ENCODE measurements at places on chromosomes 5 and 9.
A peak's percentile ranks its signal among the peaks of the same experiment; 100 is the strongest.

GRCh38 chr9:91682806-91683205 lies 259.2 kb upstream of the NFIL3 start:
- no peak for DNase-seq

- DNase-seq, result no peak
Observed at GRCh38 chr5:122493091-122494021, 181.3 kb downstream of the SNCAIP start.

DNA sequence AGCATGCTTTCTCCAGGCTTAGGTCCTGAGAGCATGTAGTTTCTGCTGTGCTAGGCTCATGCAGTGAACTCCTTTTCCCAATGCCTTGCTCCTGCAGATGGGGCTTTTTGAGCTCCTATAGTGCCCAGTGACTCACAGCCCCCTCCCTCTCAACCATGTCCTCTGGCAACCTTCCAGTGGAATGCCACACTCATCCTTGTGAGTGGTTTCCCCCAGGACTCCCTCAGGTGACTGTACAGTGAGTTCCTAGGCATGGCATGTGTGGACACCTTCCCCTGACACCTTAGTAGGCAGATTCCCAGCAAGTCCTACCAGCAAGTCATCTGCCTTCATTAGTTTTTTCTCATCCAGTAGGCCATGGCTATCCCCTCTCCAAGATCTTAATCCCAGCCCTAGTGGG lies 72.4 kb upstream of the CXCL14 start:
- no peak for DNase-seq

GRCh38 chr5:132479111-132479951 lies 11.2 kb downstream of the IRF1 start:
- no peak for DNase-seq

DNA sequence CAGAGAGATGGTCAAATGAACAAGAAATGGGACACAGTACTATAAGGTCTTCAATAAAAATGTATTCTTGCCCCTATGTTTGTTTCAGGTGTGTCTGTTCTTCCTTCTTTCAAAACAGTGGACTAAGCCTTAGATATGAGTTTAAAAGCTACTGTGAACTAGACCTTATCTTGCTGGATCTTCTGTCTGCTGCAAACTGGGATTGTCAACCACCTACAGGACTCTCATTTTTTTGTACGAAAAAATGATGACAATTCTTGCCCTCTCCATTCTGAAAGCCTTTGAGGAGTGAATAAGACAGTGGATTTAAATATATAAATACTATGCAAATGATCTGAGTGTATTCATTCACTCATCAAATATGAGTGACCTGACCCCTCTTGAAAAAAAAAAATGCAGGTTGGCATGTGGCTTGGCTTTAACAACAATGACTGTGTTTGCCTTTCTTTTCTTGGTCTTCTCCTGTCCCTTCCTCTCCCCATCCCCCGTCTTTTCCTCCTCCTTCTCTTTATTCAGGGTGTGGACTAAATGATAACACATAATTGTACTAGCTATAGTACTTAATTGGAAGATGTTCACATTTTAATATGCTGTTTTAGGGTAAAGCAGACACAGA lies 235.5 kb upstream of the TRIM32 start:
- DNase-seq, result no peak

- DNase-seq, result peak; percentile 87
Observed at GRCh38 chr9:134641173-134641989, at the start of gene COL5A1. COL5A1 (plus strand) TSS chr9:134641803; CDS start chr9:134642188, 385 bp downstream.

DNA sequence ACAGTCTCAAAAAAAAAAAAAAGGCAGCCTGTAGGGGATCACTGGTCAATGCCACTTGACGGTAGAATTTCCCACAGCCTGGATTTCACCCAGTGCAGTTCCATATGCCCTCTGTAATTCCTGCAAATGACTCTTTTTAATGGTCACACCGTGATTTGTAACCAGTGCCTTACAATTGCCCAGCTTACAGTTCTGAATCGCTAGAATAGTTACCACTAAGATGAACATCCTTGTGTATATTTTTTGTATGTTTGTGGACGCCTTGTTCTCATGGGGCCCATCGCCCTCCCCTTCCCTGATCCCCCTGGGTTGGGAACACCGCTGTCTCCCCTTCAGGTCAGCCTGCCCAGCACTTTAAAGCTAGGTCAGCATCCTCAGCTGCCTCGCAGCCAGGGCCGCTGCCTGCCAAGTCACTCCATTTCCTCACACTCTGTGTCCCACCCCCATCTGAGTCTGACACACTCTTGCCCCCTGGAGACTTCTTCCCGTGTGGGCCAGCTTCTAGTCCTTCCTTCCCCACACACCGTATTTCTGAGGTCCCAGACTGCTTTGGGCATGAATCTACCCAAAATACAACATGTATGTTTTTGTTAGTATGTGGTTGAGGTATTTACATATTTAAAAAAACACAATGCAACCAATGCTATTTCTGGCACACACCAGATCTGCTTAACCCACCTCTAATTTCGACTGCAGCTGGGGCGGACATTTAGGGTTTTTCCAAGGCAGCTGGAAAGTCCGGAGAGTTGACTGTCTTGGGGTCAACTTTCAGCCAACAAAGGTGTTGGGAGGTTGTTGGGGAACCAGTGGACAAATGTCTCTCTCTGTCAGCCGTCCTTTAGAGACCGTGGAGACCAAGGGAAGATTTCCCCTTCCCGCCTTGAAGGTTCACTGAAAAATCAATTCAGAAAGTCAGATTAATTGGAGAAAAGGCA lies 120.5 kb upstream of the NEK6 start:
- DNase-seq, result no peak

GRCh38 chr9:80146466-80146865 lies 574.7 kb downstream of the TLE4 start:
- DNase-seq, result no peak

GRCh38 chr5:160297776-160298175 lies 14.6 kb downstream of the CCNJL start:
- no peak for DNase-seq

- DNase-seq, result no peak
Observed at GRCh38 chr5:136033848-136034247, 5.1 kb downstream of the TGFBI start.

DNA sequence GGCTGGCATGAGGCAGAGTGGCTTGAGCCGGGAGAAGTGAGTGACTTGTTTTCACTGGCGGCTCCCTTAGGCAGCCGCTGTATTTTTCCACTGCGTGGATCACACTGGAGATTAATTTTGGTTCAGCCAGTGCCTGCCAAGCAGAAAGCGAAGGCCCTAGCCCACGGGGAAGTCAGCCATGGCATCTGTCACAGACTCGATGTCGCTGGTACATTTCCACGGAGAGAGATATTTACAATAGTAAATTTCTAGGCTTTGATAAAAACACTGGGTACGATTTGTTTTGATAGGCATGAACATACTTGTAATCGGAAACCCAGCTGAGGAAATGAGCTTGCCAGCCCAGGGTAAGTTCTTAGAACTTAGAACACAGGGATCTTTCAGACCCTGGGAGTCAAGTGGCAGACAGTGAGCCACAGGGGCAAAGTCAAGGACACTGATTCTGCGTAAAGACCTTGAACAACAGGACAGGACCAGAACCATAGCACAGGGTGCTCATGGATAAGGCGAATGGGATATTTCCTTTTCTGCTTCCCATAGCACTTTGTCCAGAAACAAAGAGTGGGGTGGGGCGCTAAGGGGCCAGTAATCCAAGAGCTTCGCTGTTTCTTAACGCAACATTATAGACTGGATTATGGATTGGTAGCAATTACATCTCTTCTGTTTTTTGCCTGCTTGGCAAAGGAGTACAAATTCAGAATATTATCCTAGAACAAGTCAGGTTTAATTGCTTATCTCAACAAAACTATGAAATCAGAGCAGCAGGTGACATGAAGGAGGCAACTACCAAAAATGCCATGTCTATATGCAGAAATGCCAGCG lies 4.5 kb downstream of the DUSP1 start:
- no peak for DNase-seq

DNA sequence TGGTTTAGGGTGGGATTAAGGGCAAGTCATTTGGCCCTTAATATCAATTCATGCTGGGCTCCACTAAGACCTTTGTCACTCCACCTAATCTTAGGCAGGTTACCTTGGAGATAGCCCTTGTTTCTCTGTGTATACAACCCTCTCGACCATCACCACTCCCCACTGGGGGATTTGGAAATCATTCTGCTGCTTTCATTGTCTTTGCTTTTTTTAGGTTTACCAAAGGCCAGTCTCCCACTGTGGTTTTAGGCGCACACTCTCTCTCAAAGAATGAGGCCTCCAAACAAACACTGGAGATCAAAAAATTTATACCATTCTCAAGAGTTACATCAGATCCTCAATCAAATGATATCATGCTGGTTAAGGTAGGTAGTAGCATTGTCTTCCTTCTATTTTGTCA lies 6.2 kb downstream of the GZMK start:
- peak; percentile 59 for DNase-seq

GRCh38 chr5:39100851-39101396 lies 26.7 kb upstream of the RICTOR start:
- no peak for DNase-seq

GRCh38 chr5:79704553-79704952 lies 14.9 kb downstream of the CMYA5 start:
- DNase-seq, result no peak

- no peak for DNase-seq
Observed at GRCh38 chr5:124963236-124963919, 216.9 kb upstream of the ZNF608 start.

DNA sequence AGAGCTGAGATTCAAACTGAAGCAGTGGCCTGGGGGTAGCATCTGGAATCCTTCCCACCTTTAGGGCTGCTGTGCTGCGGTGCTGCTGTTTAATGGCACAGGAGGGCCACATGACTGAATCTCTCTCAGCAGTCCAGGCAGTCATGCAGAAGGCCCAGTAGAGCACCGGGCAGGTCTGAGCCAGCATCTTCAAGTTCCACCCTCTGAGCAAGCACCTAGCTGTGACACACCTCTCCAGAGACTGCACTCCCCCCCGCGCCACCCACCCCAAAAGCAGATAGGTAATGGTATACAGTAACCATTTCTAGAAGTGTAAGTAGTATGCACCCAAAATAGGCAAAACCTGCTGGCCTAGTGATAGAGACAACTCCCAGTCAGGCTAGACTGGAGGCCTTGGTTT lies 8.2 kb downstream of the IL4 start:
- no peak for DNase-seq
